ENCODE measurements at places on chromosomes 3 and 15. TPM values are rescaled to one million over a fixed set of nuclear protein-coding genes. Genes with fewer than 3 reads are reported as not detected.

- peak; percentile 10 for DNase-seq
These were observed 45.0 kb downstream of the GPR176 start for GRCh38 chr15:39874890-39875549.

GRCh38 chr15:66356077-66356358, 467 bp downstream of the TIPIN start:
- no peak for DNase-seq

GRCh38 chr15:31031471-31032067, 40.1 kb upstream of the MTMR10 start:
- DNase-seq, result no peak

The ALDH1A2 gene
- total RNA-seq, result 0.99 TPM

The SLC22A14 gene
- total RNA-seq, result not detected

- DNase-seq, result no peak
These were observed at the start of gene TMEM212 for GRCh38 chr3:171842864-171843518. TSS of gene TMEM212 (plus strand) at chr3:171843349. CDS start at chr3:171843384, 35 bp downstream.

The LPP gene
- total RNA-seq, result 14.2 TPM

- peak; percentile 28 for DNase-seq
These were observed 121.9 kb upstream of the ARHGEF3 start for GRCh38 chr3:56923526-56924224.
